ENCODE measurements at places on chromosomes 5 and 9.

DNA sequence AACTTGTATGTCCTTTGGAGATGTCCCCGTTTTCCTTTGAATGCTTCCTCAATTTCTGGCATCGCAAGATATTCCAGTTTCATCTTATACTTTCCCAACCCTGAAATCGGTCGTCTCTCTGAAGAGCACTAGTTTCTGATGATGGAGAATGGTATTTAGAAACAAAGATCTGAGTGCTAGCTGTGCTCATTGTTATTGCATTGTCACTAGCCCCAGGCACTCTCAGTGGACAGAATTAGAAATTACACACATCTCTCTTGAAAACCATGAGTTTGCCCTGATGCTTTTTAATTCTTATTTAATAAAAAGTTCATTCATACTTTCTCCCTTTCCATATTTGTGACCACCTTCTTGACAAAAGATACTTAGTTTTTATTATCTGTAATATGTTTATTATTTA lies 67.7 kb downstream of the C9orf152 start:
- no peak for DNase-seq

DNA sequence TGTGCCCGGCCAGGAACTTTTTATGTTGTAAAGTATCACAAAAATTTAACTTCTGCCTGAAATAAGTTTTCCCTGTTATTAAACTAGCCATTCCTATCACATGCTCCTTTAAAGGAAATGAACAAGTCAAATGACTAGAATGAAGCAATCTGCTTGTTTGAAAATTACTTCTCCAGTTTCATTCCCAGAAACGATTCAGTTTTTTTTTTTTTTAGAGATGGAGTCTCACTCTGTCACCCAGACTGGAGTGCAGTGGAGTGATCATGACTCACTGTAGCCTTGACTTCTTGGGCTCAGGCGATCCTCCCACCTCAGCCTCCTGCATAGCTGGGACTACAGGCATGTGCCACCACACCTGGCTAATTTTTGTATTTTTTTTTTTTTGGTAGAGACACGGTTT lies 13.3 kb upstream of the GNG10 start:
- DNase-seq, result no peak

DNA sequence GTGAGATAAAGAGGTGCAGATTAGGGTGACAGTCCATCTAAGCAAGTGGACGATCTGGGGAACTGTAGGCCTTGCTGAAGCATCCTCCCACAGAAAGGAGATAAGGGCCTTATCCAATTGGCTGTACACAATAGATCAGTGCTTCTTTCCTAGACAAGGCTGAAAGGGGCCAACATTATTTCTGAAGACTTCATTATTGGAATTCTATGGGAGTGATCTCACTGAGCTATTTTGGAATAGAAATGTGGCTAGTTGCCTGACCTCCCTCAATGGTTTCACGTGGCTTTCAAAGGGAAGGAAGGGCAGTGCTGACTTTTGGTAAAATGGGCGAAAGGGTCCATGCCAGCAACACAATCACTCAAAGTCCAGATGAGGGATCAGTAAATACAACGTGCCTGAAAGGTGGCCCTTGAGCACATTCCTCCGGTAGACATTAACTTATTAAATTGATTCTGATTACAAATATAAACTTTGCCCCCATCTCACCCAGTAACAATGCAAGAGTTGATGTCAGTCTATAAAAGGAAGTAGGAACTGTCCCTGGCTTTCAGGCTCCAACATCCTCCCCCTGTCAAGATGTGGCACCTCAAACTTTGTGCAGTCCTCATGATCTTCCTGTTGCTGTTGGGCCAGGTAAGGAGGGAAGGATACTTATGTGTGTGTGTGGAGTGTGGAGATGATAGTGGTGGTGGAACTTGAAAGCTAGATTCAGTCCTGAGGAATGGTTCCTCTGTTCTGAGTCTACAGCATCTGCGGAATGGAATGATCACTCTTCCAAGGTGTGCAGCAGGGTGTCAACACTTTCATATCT lies at the start of gene LEAP2:
Gene LEAP2 (plus strand): TSS at position 550 of the 811 bp plus-strand sequence. CDS start 27 bp downstream, at position 577.
- no peak for DNase-seq

DNA sequence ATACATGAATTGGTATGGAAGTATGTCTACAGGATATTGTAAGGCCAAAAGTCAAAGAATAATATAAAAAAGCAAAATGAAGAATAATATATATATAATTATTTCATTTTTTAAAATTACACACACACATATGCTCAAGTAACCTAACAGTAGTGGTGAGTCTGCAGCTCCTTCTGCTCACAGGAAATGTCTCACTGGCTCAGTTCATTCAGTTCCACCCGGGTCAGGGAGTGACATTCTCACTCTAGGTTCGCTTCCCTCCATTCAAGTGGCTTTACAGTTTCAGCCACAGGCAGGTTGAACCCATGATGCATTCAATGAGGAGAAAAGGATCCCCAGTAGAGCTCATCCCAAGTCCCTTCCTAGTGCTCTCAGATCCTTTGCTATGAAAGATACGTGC lies 90.8 kb downstream of the SUSD1 start:
- DNase-seq, result no peak

DNA sequence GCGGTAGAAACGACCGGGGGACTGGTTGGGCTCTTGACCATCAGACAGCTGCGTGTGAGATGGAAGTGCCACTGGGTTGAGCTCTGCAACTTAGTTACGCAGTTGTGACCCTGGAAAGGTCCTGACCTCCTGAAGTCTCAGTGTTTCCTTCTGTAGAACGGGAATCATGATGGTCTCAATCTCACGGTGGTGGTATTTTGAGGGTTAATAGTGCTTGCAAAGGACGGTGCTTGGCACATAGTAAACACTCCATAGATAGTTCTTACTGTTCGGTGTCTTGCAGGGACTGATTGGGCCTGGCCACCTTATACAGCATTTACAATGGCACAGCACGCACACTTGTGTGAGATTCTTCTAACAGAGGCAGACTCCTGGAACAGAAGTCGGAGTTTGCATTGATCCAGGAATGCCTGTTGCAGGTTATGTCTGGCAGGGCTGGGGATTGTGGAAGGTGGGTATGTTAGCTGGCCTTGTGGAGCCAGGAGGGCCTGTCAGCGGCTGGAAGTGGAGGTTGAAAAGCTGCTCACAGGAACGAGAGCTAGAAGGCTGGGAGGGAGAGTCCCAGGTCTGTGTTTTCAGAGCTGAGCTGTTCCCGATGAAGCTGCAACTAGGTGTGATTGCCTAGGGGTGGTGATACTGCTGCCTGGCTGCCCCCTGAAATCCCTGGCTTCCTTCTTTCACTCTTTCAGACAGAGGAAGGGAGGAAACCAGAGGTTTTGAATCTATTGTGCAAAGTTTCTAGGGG lies 962 bp upstream of the TXN start:
- no peak for DNase-seq

DNA sequence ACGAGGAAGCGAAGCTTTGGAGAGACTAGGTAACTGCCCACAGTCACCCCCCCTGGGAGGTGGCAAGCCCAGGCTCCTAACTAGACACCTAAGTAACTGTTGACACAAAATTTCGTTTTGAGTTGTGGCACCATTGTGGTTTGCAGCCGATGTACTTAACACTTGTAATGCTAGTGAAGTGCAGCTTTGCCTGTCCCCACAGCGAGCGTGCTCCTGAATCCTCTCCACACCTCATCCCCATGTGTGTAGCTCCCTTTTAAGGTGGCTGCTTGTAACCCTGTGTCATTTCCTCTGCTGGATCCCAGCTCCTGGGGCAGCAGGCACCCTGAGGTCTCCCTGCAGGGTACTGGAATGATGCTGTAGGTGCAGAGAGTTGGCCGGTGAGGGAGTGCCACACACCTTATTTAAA lies 114.9 kb downstream of the TRIO start:
- no peak for DNase-seq

DNA sequence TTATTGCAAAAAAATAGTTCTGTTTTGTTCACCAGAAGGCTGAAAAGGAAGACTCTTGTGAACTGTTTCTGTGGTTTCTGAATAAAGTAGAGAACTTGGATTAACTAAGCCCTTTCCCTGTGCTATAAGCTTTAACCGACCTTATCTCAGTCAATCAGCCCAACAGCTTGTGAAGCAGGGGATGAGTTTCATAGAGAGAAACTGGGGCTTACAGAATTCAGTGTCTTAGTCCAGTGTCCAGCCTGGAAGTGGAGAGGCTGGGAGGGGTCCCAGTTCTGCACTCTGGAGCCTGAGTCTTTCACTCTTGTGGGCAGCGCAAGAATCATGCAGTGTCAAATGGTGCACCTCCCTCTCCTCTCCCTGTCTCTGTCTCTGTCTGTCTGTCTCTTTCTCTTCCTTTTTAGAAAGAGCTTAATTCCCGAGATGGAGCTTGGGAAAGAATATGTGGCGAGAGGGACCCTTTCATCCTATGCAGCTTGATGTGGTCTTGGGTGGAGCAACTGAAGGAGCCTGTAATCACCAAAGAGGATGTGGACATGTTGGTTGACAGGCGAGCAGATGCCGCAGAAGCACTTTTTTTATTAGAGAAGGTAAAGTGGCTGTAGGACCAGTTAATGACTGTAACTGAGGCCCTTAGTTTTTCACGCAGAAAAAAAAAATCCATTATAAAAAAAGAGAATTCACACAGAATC lies 17.0 kb downstream of the PTPDC1 start:
- no peak for DNase-seq

- DNase-seq, result no peak
Observed at GRCh38 chr9:100029251-100029650, 69.5 kb downstream of the ERP44 start.

DNA sequence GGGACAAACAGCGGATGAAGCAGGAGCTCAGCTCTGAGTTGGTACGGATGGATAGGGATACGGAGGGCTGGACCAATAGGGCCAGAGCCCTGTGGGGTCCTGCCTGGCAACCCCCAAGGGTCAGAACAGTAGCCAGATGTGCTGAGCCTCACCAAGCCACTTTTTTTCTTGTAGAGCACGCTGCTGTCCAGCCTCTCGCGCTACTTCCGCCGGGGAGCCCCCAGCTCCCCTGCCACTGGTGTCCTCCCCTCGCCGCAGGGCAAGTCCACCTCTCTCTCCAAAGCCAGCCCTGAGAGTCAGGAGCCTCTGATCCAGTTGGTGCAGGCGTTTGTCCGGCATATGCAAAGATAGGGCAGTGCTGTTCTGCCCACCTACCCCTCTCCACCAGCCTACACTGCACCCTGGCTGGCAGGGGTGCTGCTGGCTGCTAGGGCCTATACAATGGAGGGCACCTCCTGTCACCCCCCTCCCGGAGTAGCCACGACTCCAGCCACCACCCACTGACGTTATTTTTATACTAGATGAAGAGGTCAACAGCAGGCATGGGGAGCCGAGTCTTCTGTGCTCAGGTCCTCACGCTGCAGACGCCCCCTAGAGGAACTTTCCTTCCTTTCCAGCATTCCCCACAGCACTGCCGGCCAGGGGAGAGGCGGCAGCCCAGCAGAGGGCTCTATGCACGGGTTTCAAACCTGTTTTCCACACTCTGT lies 21.6 kb downstream of the SH3GLB2 start:
- no peak for DNase-seq

- no peak for DNase-seq
Observed at GRCh38 chr9:91844190-91844589, 105.8 kb downstream of the ROR2 start.

Data from stimulated activated CD4-positive, alpha-beta T cell treated with anti-CD3 and anti-CD28 coated beads, Interleukin-1b, Interleukin-23, amount 100 ng/mL, for 1 hour (primary cell).